ENCODE measurements at places on chromosomes 16 and 17.
A peak's percentile ranks its signal among the peaks of the same experiment; 100 is the strongest.

GRCh38 chr17:3961564-3962047 lies 2.6 kb downstream of the ATP2A3 start:
- no peak for DNase-seq

GRCh38 chr17:39573447-39574298 lies 34.0 kb downstream of the NEUROD2 start:
- DNase-seq: peak; percentile 32

DNA sequence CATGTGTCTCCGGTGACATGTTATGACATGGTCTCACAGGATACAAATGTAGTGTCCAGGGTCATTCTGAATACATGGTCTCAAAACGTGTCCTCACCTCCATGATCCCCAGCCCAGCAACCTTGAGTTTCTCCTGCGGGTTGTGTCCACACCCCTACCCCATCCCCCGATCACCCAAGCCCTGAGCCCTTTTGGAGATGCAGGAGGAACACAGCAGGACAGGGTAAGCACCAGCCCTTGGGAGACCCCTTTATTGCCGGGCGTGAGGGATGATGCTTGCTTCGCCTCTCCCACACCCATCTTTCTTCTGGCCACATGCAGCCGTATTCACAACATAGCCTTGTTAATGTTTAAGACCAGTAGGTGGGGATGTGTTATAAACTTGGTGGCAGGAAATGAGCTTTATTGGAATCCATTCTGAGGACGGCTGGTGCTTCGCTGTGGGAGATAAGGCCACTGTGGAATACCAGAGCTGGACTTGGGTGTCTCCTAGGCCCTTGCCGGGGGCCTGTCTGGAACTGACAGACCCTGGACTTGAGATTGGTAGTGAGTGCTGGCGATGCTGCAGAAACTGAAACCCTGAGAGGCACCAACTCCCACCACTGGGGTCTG lies 5.5 kb downstream of the TMEM132E start:
- DNase-seq: no peak

DNA sequence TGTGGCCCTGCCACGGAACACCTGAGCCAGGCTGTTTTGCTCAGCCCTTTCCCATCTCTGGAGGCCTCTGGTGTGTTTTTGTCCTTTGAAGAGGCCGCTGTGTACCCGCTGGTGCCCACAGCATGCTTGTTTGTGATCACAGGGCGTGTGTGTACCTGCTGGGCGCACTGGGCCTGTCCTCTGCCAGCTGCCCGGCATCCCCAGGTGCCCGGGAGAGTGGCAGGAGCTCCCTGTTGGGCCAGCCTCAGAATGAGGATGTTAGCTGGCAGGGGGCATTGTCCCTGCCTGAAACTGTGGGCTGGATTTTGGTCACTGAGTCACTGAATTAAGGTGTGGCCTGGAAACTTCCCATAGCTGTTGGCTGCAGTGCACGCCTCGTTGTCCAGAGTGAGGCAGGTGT lies 31.1 kb downstream of the BAIAP2 start:
- no peak for DNase-seq

- no peak for DNase-seq
Measured at GRCh38 chr16:17446661-17447060, 24.1 kb downstream of the XYLT1 start.

GRCh38 chr16:2365397-2366294 lies 25.1 kb upstream of the ABCA3 start:
- DNase-seq: no peak

DNA sequence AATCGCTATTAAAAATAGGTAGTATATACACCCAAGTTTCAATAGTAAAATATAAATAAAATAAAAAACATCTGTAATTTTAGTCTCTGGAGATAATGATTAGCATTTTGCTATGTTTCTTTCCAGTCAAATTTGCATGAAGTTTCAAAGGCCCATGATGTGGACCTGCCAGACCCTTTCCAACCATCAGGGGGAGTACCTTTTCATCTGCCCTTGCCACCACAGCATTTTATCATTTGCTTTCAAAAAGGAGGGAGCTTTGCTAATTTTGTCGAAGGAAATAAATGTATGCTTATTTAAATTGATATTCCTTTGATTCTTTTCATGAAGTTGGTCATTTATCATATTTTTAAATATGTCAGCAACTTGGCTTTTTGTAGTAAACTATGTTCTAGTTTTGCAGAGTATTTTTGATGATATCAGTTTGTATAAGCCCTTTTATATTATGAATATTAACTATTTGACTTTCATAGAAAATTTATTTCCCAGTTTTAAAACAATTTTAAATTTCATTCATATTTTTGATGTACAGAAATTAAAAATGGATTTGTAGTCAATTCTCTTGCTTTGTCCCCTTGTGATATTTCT lies 115.2 kb upstream of the NETO2 start:
- DNase-seq: peak; percentile 2

- no peak for DNase-seq
Measured at GRCh38 chr17:78668847-78669246, 91.7 kb upstream of the DNAH17 start.

DNA sequence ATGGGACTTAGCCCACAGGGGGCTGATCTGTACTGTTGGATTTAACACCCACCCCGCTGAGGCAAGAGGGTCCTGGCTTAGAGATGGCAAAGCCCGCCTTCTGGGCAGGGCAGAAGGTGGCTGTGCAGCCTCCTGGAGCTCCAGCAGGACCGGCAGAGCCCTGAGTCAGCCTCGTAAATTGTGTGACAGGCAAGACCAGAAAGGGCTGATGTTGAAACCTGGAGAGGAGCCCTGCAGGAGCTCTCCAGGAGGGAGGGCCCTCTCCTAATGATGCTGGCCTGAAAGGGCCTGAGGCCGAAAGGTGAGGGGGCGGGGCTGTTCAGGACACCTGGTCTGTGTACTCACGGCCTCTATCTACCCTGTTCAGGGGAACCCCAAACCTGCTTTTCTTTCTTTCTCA lies 22.5 kb upstream of the MYO15B start:
- no peak for DNase-seq

- DNase-seq: no peak
Measured at GRCh38 chr17:82246365-82247181, 17.7 kb downstream of the SLC16A3 start.

DNA sequence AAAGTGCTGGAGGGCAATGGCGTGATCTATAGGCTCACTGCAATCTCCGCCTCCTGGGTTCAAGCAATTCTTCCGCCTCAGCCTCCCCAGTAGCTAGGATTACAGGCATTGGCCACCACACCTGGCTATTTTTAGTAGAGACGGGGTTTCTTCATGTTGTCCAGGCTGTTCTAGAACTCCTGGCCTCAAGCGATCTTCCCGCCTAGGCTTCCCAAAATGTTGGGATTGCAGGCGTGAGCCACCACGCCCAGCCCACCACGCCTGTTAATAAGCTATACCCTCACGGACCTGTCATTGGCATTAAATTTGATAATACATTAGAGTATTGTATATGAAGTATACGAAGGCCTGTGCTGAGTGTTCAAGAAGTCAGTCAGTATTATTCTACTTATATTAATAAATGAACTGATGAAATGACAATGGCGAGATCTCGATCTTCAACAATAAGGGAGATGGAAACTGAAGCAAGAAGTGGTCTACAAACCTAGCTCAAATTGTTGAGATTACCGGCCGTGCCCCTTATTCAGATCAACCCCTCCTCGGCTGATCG lies 818 bp upstream of the BCAS3 start:
- DNase-seq: no peak

DNA sequence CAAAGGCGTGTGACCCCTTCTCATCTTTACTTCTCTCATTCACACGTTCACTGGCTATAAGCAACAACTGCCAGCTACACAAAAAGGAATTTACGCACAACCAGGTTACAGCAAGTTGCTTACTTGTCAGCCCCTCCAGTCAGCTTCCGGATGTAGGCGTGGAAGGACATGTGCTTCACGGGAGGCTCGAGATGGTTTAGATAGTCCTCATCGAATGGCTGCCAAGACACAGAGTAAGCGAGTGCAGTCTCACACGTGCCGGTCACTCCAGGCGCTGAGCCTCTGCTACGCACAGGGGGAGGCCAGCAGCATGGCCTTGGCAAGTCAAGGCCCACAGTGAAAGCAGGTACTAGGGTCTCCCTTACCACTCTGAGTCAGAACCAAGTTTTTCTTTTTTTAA lies 28.3 kb downstream of the NPLOC4 start:
- no peak for DNase-seq

DNA sequence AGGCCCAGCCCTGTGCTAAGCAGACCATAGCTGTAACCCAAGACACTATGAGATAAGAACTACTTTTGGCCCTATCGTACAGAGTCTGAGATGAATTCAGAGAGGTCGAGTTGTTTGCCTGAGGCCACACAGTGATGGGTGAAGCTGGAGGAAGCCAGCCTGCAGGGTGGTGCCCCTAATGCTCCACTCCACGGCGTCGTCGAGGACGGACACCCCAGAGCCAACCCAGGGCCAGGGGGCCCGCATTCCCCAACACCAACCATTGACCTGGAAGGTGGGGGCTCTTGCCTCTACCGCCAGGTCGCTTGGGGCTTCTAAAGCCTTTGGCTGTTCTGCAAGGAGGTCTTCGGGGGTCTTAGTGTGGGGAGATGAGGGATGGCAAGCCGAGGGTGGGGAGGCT lies 84.1 kb downstream of the IRF8 start:
- DNase-seq: no peak

Measured in stimulated activated CD4-positive, alpha-beta T cell treated with anti-CD3 and anti-CD28 coated beads, Interleukin-4, amount 100 ng/mL, for 1 hour (primary cell).